ENCODE measurements at places on chromosomes 6 and 20. TPM values are rescaled to one million over a fixed set of nuclear protein-coding genes. Genes with fewer than 3 reads are reported as not detected.
A peak's percentile ranks its signal among the peaks of the same experiment; 100 is the strongest.

GRCh38 chr20:50624351-50625016 lies 66.9 kb downstream of the RIPOR3 start:
- DNase-seq = no peak
- H3K27ac ChIP-seq = no peak overlapping the region
- H3K4me3 ChIP-seq = no peak overlapping the region
- H3K36me3 ChIP-seq = no peaks in the 10 kb centered on the region
- H3K27me3 ChIP-seq = no peaks in the 10 kb centered on the region

The MICB gene
- total RNA-seq = 16.2 TPM

The NKAIN2 gene
- total RNA-seq = 0.34 TPM

DNA sequence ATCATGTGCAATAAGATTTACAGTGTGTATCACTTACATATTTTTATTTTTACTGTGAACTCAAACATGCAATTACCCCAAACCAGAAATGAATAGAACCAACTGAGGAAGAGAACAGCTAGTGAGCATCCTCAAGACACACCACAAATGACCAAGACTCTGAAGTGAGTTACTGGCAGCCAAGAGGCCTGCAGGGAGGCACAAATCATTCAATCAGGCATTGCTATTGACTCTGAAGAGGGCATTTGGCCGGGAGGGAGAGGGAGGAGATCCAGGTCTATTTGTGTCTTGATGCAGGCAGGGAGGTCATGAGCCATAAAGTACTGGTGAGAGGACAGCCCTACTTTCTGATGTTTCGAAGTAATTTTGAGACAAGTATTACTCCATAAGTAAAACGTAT lies 257.7 kb downstream of the BCKDHB start:
- H3K27ac ChIP-seq = no peak overlapping the region
- H3K27me3 ChIP-seq = no peaks in the 10 kb centered on the region
- no peak overlapping the region for H3K4me3 ChIP-seq

GRCh38 chr6:157135691-157136090 lies 187.6 kb downstream of the TMEM242 start:
- no peak overlapping the region for H3K4me3 ChIP-seq
- no peaks in the 10 kb centered on the region for H3K27me3 ChIP-seq
- no peak overlapping the region for H3K27ac ChIP-seq
- H3K36me3 ChIP-seq = peaks cover 9% of the 10 kb centered on the region
- H3K4me1 ChIP-seq = no peaks in the 10 kb centered on the region
- no peak for DNase-seq

GRCh38 chr20:16771213-16771612 lies 23.1 kb downstream of the OTOR start:
- H3K27ac ChIP-seq = no peak overlapping the region
- DNase-seq = no peak
- H3K27me3 ChIP-seq = no peaks in the 10 kb centered on the region
- no peaks in the 10 kb centered on the region for H3K4me1 ChIP-seq
- H3K4me3 ChIP-seq = no peak overlapping the region

GRCh38 chr6:156948807-156949206 lies 171.6 kb downstream of the ARID1B start:
- no peak for DNase-seq
- H3K4me1 ChIP-seq = peaks cover 19% of the 10 kb centered on the region
- no peak overlapping the region for H3K27ac ChIP-seq
- no peaks in the 10 kb centered on the region for H3K27me3 ChIP-seq

- no peaks in the 10 kb centered on the region for H3K36me3 ChIP-seq
- no peak overlapping the region for H3K27ac ChIP-seq
- no peak overlapping the region for H3K4me3 ChIP-seq
- no peak for DNase-seq
- H3K27me3 ChIP-seq = no peaks in the 10 kb centered on the region
These were observed 17.0 kb upstream of the TOP1 start for GRCh38 chr20:41011551-41012067.

The PRICKLE4 gene
- total RNA-seq = 0.67 TPM

The AKAP7 gene
- 16.9 TPM for total RNA-seq

DNA sequence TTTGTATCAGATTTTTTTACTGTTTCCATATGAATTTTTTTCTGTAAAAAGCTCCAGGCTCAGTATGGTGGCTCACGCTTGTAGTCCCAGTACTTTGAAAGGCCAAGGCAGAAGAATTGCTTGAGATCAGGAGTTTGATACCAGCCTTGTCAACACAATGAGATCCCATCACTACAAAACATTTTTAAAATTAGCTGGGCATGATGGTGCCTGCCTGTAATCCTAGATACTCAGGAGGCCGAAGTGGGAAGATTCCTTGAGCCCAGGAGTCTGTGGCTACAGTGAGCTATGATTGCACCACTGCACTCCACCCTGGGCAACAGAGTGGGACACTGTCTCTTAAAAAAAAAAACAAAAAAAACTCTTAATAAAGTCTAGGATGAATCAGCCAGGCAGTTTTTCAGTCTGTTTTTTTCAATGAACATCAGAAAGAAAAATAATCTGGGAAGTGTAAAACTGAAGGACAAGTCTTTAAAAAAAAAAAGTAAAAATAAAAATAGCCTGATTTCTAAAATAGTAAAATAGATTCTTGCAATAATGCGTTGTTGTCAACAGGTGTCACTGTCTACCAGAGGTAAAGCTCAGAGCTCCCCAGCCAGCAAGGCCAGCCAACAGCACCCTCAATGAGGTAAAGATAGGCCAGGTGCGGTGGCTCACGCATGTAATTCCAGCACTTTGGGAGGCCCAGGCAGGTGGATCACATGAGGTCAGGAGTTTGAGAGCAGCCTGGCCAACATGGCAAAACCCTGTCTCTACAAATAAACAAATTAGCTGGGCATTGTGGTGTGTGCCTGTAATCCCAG lies 9.3 kb upstream of the ATG5 start:
- no peak overlapping the region for H3K27ac ChIP-seq
- no peaks in the 10 kb centered on the region for H3K27me3 ChIP-seq
- peak; percentile 52 for DNase-seq
- no peaks in the 10 kb centered on the region for H3K36me3 ChIP-seq
- no peak overlapping the region for H3K4me3 ChIP-seq
- H3K4me1 ChIP-seq = no peaks in the 10 kb centered on the region
